Cerebellar cortex (tissue), 1 donor: ENCODE measurements at places on chromosomes 1 and 21.

DNA sequence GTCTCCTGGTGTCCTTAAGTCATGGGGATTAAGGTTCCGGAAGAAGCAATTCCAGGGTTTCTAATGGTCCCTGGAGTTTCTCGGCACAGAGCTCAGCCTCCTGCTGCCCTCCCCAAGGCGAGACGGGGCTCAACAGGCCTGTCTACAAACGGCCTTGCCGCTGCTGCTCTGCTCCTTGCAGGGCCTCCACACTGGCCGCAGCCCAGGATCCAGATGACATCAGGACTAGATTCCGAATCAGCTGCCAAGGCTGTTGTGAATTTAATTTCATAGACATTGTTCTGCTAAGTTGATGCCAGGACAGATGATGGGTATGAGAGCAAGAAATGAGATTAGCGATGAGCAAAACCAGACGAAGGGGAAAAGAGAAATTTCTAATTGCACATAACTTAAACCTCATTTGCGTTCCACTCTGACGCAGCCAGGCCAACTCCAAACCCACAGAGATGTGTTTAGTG lies 103.6 kb upstream of the BACE2 start:
- DNase-seq = no peak

DNA sequence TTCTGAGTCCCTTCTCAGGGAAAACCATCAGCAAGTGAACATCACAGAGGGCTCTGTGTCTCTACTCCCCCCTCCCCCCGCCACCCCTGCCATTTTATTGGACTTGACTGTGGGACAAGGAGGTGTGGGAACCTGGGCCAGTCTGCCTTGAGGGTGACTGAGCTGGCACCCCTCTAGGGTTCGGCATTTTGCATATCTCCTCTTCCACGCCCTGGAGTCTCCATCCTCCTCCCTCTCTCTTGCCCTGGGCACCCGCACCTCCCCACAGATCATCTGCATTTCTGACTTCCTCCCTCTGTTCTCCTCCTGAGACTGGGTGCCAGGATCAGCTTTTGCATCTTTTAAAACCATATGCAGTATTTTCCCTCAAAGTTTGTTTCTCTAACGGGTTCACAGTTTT lies 107.1 kb upstream of the ERRFI1 start:
- DNase-seq = peak; percentile 47

GRCh38 chr1:234987415-234988154 lies 141.1 kb downstream of the TOMM20 start:
- peak; percentile 67 for DNase-seq

GRCh38 chr1:183580281-183580682 lies 10.0 kb downstream of the NCF2 start:
- DNase-seq = peak; percentile 7

- no peak for DNase-seq
These were observed 45.3 kb downstream of the PKP1 start for GRCh38 chr1:201328576-201328975.

DNA sequence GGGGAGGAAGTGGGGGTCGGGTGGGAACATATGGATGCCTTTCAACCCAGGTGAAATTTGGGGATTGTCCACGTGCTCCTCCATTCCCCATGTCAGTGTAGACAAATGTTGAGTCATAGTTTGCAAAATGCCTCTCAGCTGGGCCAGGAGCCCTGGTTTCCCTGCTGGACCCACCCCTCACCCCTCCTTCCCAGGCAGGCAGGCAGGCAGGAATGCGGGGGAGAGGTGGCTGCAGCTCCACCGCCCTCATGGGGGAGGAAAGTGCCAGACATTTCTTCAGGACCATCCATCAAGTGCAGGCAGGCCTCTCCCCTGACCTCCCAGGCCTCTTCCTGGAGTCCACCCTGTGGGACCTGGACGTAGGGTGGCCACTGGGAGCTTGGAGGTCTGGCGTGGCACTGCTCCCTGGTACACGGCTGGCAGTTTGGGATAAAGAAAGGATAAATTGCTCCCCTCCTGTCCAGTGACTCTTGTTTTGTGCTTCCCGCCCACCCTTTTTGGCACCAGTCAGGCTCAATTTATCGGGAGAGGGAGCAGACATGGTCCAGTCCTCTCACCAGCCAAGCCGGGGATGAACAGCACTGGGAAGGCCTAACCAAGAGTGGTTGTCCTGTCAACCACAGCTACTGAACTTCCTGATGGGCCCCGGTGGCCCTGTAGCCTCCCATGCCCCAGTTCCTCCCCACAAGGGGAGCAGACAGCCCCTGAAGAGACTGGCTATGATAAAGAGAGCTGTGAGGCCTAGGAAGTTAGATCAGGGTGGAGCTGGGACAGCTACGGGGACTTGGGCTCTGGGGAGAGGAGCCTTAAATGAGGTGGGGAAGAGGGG lies 18.9 kb downstream of the NPR1 start:
- no peak for DNase-seq

DNA sequence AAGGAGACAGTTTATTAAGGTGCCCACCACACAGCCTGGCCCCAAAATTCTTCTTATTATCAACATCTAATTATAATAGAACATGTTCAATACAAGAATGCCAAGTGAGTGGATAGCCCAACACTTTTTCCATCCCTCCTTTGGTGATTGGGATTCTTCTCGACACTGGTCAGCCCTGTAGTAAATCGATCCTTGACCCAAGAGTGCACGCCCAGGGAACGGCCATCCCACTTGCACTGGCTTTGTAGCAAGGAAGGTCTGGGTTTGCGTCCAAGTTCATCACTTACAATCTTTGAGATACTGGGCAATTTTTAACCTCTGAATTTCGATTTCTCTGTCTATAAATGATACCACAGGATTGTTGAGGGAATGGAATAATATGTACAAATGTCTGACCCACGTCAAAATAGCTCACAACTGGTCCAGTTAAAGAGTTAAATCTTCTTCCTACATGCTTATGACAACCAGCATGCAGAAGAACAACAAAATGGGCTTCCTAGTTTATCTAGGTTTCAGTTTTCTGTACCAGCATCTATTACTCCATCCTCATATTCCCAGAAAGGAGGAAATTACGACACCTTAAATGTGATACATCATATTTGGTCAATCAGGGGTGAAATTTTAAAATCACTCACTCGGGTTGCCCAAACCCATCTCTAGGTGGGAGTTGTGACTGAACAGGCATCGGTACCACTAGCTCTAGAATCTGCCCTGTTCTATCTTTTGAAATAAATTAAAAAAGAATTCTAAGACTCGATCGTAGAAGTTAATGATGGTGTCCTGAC lies 161.8 kb downstream of the CLIC6 start:
- no peak for DNase-seq

- no peak for DNase-seq
These were observed 6.0 kb downstream of the IFNAR1 start for GRCh38 chr21:33330726-33331125.

DNA sequence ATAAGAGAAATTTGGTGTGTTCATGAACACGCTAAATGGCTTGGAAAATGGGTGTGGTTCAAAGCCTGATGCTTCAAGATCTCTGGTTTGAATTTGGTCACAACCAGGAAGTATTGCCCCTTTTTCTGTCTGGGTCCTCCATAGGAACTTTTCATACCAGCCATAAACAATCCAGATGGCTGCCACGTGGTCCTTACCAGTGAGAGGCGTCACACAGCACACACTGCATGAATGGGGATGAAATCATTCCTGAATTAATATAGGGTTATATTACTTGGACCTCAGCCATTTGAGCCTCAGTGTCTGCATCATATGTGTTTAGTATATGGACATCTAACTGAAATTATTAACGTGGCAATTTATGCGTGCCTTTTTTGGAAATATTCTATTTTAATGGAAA lies 64.0 kb downstream of the PRRX1 start:
- DNase-seq = no peak

DNA sequence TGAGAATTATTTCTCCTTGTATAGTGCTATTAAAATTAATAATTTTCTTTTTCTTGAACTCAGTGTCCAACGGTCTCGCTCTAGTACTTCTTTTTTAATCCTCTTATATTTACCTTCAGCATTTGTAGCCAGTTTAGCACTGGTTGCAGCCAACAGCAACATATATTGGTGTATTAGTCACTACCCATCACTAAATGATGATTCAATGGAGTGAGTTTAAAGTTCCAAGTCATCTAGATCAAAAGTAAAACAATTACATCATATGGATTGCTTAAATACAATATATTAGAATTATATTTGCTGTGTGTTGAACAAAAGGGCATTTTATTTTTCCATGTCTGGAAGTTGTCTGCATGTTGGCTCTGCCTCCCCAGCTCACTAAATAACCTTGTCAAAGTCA lies 591.8 kb downstream of the ADGRL2 start:
- DNase-seq = no peak

- no peak for DNase-seq
These were observed 11.5 kb downstream of the PALMD start for GRCh38 chr1:99657213-99658030.

DNA sequence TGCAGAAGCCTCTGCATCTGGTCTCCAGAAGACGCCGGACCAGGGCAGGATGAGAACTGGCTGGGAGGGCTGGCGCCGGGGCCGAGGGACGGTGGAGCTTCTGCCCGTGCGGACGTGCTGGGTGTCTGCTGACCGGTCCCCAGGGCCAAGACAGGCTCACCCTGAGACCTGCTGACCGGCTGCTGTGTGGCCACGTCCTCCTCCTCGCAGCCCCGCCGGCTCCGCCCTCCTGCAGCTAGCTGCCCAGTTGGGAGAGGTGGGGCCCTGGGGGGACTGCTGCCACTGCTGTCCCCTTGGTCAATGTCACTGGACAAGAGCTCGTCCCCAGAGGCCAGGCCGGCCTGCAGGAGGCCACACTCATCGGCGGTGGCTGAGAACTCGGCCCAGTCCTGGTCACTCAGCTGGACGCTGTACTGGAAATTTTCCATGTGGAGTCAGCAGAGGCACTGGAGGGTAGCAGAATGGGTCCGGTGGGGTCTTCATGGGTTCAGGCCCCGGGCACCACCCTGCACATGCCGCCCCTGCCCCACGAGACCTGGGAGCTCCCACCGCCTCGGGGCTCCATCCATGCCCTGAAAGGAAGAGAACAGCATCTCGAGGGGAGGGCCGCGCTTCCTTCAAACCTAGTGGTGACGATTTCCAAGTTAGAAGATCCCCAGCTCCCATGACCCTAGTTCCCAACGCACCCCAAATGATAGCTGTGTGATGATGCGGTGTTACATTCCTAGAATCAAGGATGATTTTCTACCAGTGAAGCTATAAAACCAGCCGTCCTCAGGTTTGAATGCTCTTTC lies 1.1 kb downstream of the PERM1 start:
- no peak for DNase-seq

DNA sequence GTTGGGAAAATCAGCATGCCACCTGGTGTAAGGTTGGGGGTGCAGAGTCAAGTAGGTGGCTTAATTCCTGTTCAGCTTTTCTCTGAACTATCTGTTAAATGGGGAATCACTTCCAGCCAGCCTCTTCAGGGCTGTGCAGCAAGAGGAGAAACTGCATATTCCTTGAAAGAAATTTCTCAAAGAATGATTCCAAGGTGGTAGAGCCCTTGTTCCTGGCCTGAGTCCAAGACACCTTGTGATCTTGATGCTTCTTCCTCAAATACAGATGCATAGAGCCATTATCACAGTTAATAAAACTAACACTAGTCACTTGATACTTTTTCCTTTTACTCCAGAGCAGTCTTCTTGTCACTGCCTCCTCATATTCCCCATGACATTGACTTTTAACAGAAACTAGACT lies 5.2 kb downstream of the TXLNA start:
- DNase-seq = no peak

DNA sequence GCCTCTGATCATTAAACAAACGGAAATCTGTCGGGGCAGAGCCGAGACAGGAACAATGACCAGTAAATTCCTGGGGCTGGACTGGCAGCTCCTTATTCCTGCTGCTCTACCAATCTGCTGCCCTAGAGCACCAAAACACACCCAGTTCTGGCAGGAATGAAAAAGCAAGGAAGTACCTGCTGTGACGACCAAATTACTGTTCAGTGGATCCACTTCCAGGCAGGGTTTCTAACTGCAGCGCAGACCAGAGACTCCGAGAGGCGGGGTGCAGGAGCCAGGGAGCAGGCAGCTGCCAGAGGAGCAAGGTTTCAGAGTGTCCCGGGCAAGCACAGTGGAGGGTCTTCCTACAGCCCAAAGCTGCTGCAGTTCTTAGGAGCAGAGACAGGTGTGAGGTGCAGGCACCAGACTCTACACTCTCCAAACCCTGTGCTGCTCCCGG lies 32.4 kb downstream of the KANK4 start:
- DNase-seq = peak; percentile 85

- no peak for DNase-seq
These were observed 18.6 kb upstream of the PADI1 start for GRCh38 chr1:17186216-17186909.

DNA sequence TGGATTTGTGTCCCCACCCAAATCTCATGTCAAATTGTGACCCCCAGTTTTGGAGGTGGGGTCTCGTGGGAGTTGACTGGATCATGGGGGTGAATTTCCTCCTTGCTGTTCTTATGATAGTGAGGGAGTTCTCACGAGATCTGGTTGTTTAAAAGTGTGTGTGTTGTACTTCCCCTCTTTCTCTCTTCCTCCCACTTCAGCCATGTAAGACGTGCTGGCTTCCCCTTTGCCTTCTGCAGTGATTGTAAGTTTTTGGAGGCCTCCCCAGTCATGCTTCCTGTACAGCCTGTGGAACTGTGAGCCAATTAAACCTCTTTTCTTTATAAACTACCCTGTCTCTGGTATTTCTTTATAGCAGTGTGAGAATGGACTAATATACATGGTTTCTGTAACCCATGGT lies 64.6 kb downstream of the RHOU start:
- no peak for DNase-seq

- no peak for DNase-seq
These were observed 20.1 kb downstream of the PSEN2 start for GRCh38 chr1:226890331-226891108.

DNA sequence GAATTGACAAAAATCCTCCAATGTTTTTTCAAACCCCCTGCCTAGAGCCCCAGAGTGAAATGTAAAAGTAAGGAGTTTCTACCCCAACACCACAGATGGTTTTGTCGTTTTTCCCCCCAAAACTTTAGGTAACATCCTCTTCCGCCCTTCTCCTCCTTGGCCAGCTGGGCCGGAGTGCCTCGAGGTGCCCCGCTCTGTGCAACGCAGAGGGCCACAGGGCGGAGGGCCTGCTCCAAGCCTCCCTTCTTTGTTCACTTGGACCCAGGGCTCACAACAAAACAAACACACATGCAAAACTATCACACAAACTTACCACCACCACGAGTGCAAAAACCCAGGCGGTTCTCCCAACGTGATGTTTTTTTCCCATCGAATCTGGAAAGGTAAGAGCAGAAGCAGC lies 1.9 kb downstream of the SSBP3 start:
- no peak for DNase-seq

- DNase-seq = peak; percentile 78
These were observed 19.0 kb downstream of the H6PD start for GRCh38 chr1:9253453-9254105.

- DNase-seq = no peak
These were observed 2.1 kb downstream of the MNDA start for GRCh38 chr1:158833264-158833663.

GRCh38 chr1:32817815-32818786 lies 648 bp downstream of the S100PBP start:
- peak; percentile 62 for DNase-seq

- DNase-seq = no peak
These were observed 362.6 kb upstream of the C1orf87 start for GRCh38 chr1:60436186-60436585.
